ENCODE measurements at places on chromosomes 3 and 15.

- DNase-seq, result no peak
Measured at GRCh38 chr3:134074790-134075567, 45.3 kb upstream of the SLCO2A1 start.

DNA sequence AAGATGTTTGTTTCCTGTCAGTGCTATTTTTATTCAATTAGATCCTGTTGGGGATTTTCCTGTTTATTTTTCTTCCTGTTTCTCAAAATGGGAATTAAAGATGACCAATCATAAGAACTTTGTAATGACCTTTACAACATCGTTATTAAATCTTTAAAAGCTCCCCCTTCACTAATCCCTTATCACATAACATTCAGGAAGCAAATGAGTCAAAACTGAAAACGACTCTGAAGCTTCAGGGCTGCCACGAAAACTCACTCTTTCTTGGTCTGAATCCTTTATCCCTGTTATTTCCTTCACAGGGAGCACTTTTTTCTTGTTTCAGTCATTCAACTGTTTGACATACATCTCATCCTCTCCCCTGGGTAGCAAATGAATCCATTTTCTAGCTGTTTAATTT is 75.8 kb upstream of the MB21D2 start:
- DNase-seq, result no peak

GRCh38 chr15:63277038-63277892 is at the start of gene APH1B:
Gene APH1B, plus strand, starts transcription at chr15:63277605. Its CDS starts 19 bp downstream, at chr15:63277624.
- DNase-seq, result peak; percentile 79

- DNase-seq, result no peak
Measured at GRCh38 chr15:31280046-31280830, 46.4 kb upstream of the KLF13 start.

- DNase-seq, result no peak
Measured at GRCh38 chr15:80405970-80406369, 1.8 kb downstream of the ARNT2 start.

GRCh38 chr3:108182339-108182738 is 39.9 kb downstream of the IFT57 start:
- DNase-seq, result no peak

GRCh38 chr3:41200669-41201021 is 1.3 kb downstream of the CTNNB1 start:
- peak; percentile 3 for DNase-seq

DNA sequence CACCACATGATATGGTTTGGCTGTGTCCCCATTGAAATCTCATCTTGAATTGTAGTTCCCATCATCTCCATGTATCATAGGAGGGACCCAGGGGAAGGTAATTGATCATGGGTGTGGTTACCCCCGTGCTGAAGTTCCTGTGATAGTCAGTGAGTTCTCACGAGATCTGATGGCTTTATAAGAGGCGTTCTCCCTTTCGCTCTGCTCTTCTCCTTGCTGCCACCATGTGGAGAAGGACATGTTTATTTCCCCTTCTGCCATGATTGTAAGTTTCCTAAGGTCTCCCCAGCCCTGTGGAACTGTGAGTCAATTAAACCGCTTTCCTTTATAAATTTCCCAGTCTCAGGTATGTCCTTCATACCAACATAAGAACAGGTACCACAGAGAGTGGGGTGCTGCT is 21.9 kb downstream of the OSTN start:
- no peak for DNase-seq

GRCh38 chr3:52063026-52063723 is 6.8 kb upstream of the DUSP7 start:
- no peak for DNase-seq

DNA sequence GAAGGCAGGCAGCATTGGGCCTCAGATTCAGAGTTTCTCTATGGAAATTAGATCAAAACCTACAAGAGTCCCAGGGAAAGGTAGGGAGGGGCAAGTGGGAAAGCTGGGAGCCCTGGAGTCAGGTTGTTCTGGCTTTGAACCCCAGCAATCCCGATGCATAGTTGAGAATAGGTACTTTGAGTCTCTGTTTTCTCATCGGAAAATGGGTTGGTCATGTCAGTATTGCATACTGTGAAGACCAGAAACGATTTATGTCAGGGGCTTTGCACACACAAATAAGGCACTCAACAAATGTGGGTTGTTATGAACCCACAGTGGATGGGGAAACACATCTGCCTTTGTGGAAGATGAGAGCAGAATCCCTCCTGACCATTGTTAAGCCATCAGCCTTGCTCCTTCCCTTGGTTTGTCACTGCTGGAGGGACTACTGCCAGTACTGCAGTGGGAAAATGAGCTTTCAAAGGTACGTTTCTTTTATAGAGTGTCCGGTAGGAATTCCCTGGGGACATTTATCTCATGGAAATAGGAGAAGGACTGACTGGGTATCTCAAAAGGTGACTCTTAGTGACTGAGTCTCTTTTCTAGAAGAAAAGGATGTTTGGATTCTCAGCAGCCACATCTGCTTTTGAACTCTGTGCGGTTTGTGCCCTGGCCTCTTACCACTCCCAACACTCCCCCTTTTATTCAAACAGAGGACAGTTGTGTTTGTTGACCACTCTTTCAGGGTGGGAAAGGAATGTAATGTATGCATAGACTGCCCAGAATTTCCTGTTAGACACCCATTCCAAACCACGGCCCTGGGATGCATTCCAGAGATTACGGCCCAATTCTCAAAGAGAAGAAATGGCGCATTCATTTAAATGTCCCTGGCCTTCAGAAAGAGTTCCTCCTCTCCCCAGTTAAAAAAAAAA is 54.6 kb upstream of the VILL start:
- DNase-seq, result no peak

Data from naive thymus-derived CD8-positive, alpha-beta T cell (primary cell).